ENCODE measurements at places on chromosomes 16 and 17.
A peak's percentile ranks its signal among the peaks of the same experiment; 100 is the strongest.

GRCh38 chr16:85902366-85903155, 3.6 kb downstream of the IRF8 start:
- DNase-seq, result no peak

- DNase-seq, result no peak
Measured at GRCh38 chr17:78783711-78784324, 1.7 kb upstream of the CYTH1 start.

DNA sequence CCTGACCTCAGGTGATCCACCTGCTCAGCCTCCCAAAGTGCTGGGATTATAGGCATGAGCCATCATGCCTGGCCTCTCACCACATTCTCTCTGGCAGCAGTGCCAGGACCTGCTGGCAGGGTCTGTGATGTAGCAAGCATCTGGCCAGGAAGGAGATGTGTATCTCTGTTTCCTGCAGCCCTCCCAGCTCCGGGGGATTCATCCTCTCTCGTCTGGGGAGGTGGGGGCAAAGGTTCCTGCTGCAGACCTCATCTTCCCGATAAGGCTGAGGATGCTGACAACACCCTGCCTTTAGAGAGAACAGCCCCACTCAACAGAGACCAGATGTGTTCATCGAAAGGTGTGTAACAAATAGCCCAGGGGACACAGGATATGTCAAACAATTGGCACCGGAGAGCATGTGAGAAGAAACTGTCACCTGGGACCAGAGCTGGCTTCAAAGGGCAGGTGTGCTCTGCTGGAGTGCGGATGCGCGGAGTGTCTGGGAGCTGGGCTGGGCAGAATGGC, 54.8 kb upstream of the SEC14L1 start:
- no peak for DNase-seq

DNA sequence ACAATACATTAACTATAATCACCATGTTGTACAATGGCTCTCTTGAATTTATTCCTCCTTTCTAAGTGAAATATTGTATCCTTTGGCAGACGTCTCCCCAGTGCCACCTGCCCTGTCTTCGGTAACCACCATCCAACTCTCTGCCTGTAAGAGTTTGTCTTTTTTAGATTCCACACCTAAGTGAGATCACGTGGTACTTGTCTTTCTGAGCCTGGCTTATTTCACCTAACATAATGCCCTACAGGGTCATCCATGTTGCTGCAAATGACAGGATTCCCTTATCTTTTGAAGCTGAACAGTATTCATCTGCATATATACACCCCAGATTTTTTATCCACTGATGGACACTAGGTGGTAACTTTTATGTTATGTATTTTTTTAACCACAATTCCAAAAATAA, 24.2 kb downstream of the ORC6 start:
- no peak for DNase-seq

GRCh38 chr17:78716814-78717393, 65.2 kb downstream of the CYTH1 start:
- no peak for DNase-seq

GRCh38 chr17:77449908-77450741, 309.4 kb downstream of the SEC14L1 start:
- DNase-seq, result no peak

GRCh38 chr16:58475091-58475619, 24.8 kb upstream of the NDRG4 start:
- DNase-seq, result no peak

DNA sequence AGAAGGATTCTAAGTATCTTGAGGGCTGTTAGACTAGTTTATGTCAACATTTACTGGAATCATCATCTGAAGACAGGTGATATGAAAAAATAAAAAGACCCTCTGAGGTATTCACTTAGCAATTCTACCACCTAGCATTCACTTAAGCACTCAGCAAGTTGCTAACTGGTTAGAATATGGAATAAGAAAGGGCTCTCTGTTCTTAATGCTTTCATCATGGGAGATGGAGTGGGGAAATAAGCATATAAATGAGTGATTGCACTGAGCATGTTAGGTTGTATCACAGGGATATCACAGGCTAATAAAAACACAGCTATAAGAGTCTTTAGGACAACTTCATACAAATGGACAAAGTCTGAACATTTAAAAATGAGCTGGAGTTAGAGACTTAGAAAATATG, 1238.8 kb downstream of the CDH11 start:
- DNase-seq, result no peak

- no peak for DNase-seq
Measured at GRCh38 chr17:61638087-61638486, 47.1 kb upstream of the NACA2 start.

DNA sequence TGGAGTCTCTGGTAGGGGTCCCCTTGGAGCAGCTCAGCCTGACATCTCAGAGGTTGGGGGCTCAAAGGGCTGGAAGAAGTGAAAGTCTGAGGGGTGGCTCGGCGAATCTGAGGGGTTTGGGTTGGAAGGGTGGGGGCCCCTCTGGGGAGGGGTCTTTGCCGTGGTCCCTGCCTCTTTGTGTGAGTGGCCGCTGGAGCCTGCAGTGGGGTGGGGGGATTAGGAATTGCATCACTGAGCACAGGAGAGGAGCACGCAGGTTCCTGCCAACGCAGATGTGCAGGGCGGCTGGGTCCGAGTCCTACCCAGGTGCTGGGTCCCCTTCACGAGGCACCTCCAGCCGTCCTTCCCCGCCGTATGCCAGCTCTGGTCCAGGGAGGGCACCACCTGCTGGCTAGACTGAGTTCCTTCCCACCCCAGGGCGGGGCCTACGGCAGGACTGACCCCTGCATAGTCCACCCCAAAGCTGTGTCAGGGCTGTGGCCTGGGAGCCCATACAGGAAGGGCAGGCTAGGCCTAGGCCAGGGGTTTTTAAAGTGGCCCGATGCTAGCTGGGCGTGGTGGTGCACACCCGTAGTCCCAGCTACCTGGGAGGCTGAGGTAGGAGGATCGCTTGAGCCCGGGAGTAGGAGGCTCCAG, 9.9 kb downstream of the FMNL1 start:
- DNase-seq, result no peak

DNA sequence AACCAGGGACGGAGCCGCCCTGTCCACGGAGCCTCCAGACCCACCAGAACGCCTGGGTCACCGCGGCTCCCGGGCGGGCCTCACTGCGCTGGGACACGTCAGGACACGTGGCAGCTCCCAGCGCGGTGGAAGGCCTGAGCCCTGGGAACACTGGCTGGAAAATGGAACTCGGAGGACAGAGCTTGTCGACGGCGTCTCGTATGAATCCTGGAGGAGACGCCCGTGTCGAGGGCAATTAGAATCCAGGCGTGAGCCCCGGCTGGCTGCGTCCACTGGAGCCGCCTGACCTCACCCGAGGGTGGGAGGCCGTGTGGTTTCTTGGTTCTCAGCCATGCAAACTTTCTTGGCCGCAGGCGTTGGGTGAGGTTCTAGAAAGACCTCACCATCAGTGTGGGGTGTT, 173.9 kb downstream of the LAT start:
- DNase-seq, result no peak

DNA sequence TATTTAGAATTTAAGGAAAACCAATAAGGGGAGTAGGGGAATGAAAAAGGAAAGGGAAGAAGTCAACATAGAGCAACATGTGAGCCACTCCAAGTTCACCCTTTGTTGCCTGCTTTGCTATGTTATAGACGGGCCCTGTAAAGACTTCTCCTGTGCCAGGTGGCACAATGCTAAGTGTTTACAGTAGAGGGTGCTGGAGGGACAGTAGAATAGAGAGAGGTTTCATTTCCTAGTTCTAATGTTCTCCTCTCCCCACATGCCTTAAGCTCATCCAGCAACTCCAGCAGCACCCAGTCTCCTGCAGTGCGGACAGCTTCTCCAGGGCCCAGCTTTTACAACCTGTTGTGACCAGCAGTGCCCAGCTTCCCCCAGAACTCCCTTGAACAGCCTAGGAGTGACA, 468.0 kb downstream of the HS3ST3B1 start:
- no peak for DNase-seq

- no peak for DNase-seq
Measured at GRCh38 chr16:12310286-12310685, 333.8 kb downstream of the SNX29 start.

GRCh38 chr16:25009822-25010221, 5.3 kb downstream of the ARHGAP17 start:
- DNase-seq, result no peak

DNA sequence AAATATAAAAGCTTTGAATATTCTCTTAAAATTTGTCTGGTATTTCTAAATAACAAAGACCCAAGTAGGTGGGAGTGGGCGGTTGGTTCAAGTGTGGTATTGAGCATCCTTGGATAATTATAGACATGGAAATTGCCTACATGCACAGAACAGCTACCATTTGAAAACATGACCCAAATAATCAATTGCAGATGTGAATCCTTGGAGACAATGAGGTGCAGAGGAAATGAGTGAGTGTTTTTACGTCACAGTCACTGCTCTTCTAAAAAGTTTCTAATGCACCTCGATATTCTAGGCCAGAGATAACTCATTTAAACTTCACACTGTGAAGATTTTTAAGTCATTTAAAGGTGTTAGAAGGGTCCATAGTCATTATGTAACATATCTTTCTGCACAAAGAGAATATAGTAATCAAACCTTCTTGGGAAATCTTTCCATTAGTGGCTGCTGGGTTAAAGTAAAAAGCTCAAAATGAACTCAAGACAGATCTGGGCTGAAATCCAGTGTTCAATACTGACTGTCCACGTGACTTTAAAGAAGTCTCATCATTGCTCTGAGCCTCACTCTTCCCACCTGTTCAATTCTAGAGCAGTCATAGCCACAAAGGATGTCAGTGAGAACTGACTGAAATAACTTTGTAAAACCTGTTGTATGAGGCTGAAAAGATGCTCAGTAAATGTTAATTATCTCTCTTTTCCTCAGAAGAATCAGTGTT, 144.5 kb downstream of the CDH11 start:
- no peak for DNase-seq

- no peak for DNase-seq
Measured at GRCh38 chr16:76940251-76940650, 250.7 kb upstream of the MON1B start.

- DNase-seq, result no peak
Measured at GRCh38 chr17:9817086-9817485, 4.8 kb downstream of the GSG1L2 start.

GRCh38 chr17:45645330-45645729, 138.8 kb upstream of the CRHR1 start:
- DNase-seq, result no peak

DNA sequence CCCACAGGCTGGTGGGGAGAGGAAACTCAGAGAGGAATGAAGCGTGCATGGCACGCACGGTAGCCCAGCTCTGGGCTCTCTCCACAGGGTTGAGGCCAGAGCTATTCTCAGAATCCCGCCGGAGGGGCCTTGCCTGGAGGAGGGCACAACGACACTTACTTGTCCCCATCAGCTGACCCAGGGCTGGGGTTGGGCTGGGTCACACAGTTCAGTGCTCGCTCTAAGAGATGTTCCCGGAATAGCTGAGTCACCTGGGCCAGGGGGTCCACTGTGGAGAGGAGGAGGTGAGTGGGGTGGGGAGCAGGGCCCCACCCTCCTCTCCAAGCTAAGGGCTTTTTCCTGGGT, 21.8 kb downstream of the SREBF1 start:
- no peak for DNase-seq

DNA sequence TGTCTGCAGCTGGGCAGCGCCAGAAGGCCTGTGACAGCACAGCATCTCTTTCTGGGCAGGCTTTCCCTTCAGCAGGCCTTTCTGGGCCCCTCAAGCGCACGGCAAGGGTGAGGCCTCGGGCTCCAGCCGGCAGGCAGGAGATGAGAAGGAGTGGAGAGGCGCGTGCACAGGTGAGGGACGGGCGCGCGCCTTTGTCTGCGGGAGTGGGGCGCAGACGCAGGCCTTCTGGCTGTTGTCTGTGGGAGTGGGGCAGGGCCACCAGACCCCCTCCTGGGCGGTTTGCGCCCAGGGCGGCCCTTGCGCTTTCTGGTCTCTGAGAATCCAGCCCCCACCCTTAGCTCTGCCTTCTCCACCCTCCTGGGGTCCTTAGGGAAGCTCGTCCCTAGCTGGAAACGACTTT, 6.5 kb downstream of the ZNF205 start:
- DNase-seq, result no peak

DNA sequence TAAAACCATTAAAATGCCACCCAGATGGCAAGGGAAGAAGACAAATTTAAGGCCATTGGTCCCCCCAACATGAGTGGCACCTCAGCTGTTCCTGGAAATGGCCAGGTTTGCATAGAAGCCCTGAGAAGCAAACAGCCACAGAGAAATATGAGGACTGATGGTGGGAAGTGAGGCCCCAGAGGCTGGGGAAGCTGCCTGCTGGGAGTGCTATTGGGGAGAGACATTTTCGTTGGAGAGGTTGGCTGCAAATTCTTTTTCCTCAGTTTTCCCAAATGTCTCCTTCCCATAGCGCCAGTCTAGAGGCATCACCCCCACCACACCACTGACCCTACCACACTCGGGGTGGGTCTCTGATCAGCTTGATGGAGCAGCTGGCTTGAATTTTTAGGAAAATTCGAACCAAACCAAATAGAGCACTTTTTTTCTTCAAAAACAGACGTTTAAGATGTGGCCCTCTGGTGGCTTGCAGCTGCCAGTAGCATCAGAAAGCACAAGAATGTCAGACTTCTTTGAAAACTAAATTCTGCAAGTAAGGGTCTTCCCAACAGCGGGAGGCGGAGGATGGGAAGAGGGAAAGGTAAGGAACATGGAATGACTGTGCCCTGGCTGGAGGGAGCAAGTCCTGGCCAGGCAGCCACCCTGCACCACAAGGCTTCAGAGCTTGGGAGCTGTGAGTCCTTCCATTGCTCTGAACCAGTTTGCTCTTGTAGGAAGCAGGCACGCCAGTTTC, 13.2 kb upstream of the SLC12A3 start:
- peak; percentile 26 for DNase-seq

DNA sequence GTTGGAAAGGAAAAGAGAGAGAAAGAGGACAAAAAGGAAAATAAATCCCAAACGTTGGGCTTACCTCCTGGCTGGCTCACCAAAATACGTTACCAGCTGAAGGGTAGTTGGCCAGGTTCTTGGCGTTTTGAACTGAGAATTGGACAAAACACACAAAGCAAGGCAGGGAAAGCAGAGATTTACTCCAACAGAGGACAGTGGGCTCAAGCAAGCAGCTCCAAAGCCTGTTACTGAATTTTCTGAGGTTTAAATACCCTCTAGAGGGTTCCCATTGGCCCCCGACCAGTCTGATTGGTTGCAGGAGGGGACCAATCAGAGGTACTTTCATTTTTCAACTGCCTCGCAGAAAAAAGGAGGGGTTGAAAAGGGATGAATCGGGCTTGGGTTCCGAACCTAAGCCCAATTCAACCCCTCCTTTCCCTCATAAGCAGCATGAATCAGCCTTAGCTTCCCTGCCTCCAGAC, 55.6 kb upstream of the ALOX12 start:
- no peak for DNase-seq

Measured in HAP-1 (cell line).